Activated CD4-positive, alpha-beta T cell treated with anti-CD3 and anti-CD28 coated beads, Interleukin-2, amount 10 ng/mL, durations not matched to agents 24 days and 14 days (primary cell): ENCODE measurements at places on chromosomes 13 and 19. TPM values are rescaled to one million over a fixed set of nuclear protein-coding genes. Genes with fewer than 3 reads are reported as not detected.

The NALCN gene
- not detected in 2 replicates for total RNA-seq

- no peaks in the 10 kb centered on the region for H3K4me1 ChIP-seq
- no peaks in the 10 kb centered on the region for H3K27me3 ChIP-seq
- H3K27ac ChIP-seq = no peak overlapping the region
Measured at GRCh38 chr13:34381228-34381627, 560.8 kb upstream of the NBEA start.

GRCh38 chr13:94384231-94384905, 95.1 kb downstream of the DCT start:
- no peak overlapping the region for H3K27ac ChIP-seq
- DNase-seq = no peak
- H3K27me3 ChIP-seq = peaks cover 4% of the 10 kb centered on the region
- no peaks in the 10 kb centered on the region for H3K36me3 ChIP-seq

The ATP8B3 gene
- total RNA-seq = 3.6 and 4.2 TPM in 2 replicates

DNA sequence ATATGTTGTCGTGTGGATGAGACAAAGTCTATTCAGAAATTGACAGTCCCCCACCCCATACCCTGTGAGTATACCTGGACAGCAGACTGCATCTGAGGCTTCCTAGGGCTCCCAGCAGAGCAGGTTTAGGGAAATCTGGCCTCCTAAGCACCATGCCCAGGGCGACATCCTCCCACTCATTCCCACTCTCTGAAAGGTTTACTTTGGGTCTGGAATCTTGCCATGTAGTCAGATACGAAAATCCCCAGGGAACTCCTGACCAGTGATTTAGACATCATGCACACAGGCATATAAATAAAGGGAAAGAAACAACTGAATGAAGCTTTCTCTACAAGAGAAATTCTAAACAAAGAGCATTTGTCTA, 717 bp upstream of the NALCN start:
- H3K36me3 ChIP-seq = no peaks in the 10 kb centered on the region
- H3K4me3 ChIP-seq = no peak overlapping the region

- H3K4me3 ChIP-seq = no peak overlapping the region
- H3K36me3 ChIP-seq = no peaks in the 10 kb centered on the region
- peaks cover 4% of the 10 kb centered on the region for H3K27me3 ChIP-seq
- no peak overlapping the region for H3K27ac ChIP-seq
- no peaks in the 10 kb centered on the region for H3K4me1 ChIP-seq
Measured at GRCh38 chr19:5484398-5485285, 29.4 kb downstream of the ZNRF4 start.
